ENCODE measurements at places on chromosomes 16 and 17.

- DNase-seq: no peak
Measured at GRCh38 chr16:63856537-63856936, 1265.3 kb downstream of the CDH11 start.

GRCh38 chr17:51888816-51889215 is 269.7 kb downstream of the CA10 start:
- no peak for DNase-seq

GRCh38 chr17:52120465-52120864 is 38.0 kb downstream of the CA10 start:
- no peak for DNase-seq

GRCh38 chr16:68235108-68235886 is 630 bp downstream of the ESRP2 start:
- no peak for DNase-seq

DNA sequence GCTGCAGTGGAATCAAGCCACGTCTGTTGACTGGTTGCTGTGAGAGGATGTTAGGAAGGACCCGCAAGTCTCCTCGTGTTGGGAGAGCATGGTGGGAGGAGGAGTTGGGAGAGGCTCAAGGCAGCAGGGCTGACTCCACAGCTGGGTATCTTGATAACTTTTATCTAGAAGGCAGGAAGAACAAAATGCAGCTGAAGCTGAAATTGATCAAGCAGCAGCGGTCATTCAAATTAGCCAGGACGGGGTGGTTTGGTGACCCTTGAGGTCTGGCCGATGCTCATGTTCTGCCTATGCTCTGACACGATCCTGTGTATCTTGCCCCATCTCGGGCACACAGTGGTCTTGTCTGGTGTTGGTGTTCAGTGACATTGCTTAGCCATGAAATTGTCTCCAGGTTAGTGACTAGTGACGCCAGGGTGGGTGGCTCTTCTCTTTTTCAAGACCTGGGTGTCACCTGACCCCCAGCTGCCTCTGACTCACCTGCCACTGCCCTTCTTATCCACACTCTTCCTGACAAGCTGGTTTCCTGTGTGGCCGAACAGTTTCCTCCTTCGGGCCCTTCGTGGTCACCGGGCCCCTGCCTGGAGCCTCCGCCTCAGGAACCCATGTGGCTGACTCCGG is 19.1 kb downstream of the NPTX1 start:
- no peak for DNase-seq

DNA sequence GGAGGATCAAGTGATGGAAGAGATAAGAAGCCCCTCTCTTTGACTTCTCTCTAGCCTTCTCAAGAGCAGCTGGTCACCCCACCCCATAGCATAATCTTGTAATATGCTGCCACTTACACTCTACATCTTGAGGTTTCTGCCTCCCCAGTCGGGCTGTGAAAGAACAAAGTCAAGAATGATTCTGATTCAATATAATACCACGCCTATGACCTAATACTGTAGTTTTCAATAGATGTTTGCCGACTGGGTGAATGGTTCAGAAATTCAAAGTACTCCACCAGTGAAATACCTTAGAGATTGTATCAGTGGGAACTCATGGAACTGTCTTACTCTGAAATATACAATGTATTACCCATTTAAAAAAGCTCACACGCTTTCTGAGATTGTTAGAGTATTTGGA is 93.0 kb upstream of the ZFHX3 start:
- DNase-seq: no peak

DNA sequence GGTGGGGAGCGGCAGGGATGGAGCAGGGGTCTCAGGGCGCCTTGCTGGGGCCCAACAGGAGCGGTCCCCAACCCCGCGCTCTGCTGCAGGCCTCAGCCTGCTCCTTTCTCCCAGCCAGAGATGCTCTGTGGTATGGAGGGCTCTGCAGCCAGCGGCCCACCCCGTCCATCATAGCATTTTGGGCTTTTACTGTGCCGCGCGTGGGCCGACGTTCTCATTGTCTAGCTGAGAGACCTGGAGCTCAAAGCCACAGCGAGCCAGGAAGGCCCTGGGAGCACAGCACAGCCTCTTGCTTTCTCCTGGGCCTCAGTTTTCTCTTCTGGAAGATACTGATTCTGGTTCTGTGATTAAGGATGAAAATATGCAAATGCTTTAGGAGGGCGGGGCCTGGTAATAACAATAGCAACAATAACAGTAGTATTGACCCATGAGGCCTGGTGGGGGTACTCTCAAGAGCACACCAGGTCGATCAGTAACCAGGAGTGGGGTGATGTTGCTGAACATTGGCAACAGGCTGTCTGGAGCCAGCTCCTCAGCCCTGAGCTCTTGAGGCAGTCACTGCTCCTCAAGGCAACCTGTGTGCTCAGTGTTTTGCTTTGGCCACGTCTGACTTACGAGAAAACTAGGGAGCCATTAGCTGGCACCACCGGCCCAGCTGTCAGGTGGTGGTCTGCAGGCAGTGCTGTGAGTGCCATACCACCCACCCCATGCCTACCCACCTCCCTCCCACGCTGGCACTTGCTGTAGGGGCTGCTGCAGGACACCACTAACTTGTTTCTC is 1.1 kb upstream of the RASD1 start:
- no peak for DNase-seq

GRCh38 chr17:57566721-57567120 is 178.4 kb downstream of the CCDC182 start:
- DNase-seq: no peak

DNA sequence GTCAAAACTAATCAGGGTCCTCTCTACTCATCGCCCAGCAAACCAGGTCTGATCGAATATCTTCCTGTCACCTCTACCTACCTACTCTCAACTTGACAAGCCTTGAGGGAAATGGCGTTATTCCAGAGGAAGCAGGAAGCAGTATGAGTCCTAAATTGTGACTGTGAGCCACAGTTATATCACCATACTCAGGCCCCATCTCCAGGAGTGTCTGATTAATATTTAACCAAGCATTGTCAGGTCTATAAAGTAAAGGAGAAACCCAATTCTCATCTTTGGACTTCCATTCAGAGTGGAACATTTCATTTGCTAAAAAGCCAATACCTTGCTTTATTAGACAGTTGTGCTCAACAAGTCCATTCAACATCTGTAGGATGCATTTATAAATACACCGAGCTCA is 17.8 kb upstream of the CLEC3A start:
- DNase-seq: no peak

DNA sequence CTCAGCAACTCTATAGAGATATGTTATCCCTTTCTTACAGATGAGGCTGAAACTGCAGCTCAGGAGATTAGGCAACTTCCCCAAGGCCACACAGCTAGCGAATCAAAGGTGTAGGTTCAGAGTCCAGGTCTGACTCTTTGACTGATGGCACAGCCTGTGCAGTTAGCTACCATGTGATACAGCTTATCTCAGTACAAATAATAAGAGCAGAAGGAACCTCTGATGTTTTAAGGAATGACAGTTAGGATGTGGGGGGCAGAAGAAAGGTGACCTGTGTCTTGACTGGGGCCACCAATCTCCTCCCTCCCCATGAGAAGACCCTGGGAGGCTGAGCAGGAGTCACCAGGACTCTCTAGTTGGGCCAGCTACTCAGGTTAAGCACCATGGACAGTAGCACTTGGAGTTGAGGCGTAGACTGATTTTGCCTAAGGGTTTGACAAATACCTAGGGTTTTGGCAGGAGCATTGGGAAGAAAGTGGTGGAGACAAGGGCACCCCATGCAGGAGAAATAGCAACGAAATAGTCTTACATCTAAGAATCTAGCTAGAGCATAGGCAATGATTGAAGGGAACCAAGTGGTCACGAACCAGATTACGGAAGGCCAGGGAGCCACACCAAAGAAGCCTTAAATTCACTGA is 22.8 kb upstream of the ACSM2B start:
- no peak for DNase-seq

DNA sequence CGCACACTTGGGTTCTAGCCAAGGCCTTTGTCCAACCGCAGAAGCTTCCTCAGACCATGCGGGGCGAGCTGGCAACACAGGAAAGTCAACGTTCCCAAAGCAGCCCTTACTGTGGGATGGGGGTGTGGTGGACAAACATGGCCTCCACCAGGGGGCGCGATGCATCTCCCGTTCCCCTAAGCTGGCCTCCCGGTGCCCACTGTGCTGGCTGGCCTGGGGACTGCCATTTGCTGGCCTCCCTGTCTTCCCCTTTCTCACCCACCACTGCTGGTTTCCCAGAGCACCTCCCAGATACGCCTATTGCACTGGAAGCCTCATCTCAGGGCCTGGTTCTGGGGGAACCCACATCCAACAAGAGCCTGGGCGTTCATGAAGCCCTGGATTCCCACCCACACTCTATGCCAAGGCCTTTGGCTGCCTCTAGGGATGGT is 145.3 kb downstream of the IRF8 start:
- DNase-seq: no peak

- peak; percentile 38 for DNase-seq
Measured at GRCh38 chr16:27618606-27619327, 68.8 kb downstream of the KATNIP start.

GRCh38 chr16:84324434-84325262 is 30.0 kb downstream of the WFDC1 start:
- DNase-seq: no peak

- DNase-seq: no peak
Measured at GRCh38 chr17:57756951-57757350, 11.9 kb upstream of the CCDC182 start.

DNA sequence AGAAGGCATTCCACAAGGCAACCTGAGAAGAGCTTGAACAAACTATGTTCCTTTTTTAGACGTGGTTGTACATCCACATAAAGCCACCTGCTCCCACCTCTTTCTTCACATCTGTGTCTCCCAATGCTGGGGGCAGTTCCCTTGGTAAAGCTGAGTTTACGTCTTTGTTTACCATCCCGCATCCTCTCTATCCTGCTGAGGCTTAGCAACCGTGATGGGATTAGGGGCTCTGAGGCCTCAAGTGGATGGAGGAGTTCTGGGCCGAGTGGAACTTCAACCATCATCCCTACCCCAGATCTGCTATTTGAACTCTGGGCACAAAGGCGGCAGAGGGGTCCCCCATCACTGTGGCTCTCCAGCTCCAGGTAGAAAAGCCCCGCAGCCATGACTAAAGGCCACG is 94.2 kb upstream of the CREBBP start:
- no peak for DNase-seq
